ENCODE measurements at places on chromosomes 13 and 19.

- DNase-seq, result no peak
Measured at GRCh38 chr19:47111006-47111621, 2.5 kb downstream of the ZC3H4 start.

GRCh38 chr13:58978331-58978730 lies 1185.4 kb downstream of the DIAPH3 start:
- DNase-seq, result no peak

DNA sequence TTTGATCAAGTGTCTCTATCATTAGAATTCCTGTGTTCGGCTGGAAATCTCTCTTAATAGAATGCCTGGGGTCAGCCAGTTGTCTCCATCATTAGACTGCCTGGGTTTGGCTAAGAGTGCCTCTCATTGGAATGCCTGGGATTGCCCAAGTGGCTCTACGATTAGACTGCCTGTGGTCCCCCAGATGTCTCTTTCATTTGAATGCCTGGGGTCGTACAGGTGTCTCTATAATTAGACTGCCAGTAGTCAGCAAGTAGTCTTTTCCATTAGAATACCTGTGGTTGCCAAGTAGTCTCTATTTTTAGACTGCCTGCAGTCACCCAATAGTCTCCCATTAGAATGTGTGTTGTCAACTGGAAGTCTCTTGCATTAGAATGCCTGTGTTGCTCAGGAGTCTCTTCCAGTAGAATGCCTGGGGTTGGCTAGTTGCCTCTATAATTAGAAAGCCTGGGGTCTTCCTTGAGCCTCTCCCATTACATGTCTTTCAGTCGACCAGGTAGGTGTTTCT lies 1523.2 kb downstream of the UQCRFS1 start:
- no peak for DNase-seq

GRCh38 chr19:13995878-13996765 lies 10.0 kb downstream of the RFX1 start:
- no peak for DNase-seq

DNA sequence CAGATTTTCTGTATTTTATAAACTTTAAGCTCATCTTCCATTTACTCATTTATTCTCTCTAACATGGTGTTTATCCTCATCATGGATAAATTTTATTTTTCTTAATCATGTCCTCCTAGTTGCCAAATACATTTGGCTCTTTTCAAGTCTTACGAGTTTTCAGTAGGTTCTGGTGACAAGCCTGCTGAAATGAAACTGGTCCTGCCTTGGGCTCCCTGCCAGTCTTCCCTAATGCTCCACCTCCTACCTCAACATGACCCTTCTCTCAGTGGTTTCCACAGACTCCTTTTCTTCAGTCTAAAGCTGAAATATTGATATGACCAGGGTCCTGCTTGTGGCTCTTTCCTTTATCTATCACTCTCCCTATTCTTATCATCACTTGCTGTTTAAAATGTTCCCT lies 81.2 kb downstream of the TRPC4 start:
- no peak for DNase-seq

GRCh38 chr13:63149375-63149774 lies 1733.7 kb upstream of the PCDH20 start:
- DNase-seq, result no peak

DNA sequence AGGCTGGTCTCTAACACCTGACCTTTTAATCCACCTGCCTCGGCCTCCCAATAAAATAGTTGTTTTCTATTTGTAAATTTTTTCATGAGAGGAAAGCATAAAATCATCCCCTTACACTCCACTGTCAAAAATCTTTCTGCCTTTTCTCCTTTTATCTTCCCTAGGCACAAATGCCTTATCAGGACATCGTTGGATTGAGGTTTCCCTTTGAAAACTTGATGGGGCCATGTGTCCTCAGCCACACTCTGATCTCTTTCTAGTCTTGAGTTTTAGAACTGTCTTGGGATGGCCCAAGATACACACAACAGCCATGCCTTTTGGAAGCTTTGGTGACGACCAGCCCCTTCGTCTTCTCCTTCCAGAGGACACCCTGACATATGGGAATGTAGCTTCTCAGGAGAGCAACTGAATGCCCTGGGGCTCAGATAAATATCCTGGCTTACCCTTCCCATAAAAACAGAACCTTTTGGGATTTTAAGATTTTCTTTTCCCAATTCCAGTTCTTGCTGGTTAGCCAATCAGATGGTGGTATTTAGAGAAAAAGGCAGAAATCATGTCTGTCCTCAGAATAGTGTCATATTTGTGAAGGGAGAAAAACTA lies 112.4 kb downstream of the ZNF429 start:
- no peak for DNase-seq

DNA sequence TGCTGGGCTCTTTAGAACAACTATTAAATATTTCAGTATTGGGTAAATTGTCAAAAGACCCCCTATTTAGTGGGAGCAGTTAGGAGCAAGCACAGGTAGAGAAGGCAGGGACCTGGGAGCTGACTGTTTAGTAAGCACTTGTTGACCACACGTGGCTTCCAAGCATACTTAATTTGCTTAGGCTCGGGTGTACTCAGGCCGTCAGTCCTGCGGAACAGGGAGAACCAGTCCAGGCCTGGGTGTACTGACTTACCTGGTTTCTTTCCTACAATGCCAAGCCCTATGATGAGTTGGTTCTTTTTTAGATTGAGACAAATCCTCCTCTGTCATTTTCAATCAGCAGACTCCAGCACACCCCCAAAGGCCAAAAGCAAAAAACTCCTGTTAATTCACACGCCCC lies 90.0 kb downstream of the WDFY2 start:
- DNase-seq, result no peak

DNA sequence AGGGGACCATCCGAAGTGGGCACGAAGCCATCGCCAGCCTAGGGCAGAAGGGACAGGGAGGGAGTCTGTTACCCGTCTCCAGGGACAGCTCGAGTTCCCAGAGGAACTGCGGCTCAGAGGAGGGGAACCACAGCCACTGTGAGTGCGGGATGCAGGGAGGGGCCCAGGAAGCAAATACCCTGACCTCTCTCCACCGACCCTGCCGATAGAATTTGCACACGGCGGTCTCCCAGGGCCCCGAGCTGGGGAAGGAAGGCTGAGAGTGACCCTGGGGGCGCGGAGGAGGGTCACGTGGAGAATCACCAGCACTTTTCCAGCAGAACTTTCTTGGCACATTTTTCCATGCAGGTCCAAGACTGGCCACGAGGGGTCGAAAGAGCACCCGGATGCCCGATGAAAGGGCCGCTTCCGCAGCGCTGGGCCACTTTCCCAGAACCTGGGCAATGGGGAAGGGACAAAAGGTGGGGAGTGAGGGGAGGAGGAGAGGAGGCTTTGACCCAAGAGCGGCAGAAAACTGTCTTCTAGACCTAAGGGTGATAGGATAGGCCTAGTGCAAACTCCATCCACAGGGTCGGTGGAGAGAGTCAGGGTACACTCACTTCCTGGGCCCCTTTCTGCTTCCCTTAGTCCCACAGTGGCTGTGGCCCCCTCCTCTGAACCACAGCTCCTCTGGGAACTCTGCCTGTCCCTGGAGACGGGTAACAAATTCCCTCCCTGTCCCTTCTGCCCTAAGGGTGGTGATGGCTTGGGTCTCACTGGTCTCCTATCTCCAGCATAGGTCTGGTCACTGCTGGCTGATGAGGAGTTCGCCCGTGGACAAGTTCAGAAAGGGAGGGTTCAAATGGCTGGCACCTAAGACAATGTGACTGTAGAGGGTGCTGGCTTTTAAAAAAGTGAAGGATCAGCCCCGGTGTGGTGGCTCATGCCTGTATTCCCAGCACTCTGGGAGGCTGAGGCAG lies 5.3 kb upstream of the GPR4 start:
- DNase-seq, result no peak

DNA sequence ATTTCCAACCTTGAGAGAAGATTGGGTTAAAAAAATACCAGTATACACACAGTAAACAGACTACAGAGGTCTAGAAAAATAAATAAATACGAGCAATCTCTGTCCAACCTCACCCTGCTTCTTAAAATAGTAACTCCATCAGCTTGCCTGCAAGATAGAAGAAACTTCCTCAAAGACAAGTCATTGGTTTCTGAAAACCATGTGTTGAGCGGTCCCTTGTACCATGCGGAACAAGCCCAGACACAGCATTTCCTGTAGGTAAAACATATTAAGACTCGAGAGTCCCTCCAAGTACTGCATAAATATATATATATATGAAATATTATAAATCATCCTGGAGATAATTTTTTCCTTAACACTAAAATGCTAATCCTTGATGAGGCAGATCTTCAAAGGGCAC lies 157.4 kb downstream of the MZT1 start:
- DNase-seq, result peak; percentile 5

Measured in GM12864 (cell line).